ENCODE measurements at places on chromosomes 6 and 20. TPM values are rescaled to one million over a fixed set of nuclear protein-coding genes. Genes with fewer than 3 reads are reported as not detected.

PRL gene
- not detected for total RNA-seq

OR2B6 gene
- not detected for total RNA-seq

PHACTR3 gene
- total RNA-seq, result not detected

TCF19 gene
- 103 TPM for total RNA-seq

ADGB gene
- total RNA-seq, result 0.35 TPM

SUMO4 gene
- total RNA-seq, result 3.9 TPM

PI3 gene
- total RNA-seq, result not detected

MATN4 gene
- not detected for total RNA-seq

OR2B3 gene
- total RNA-seq, result not detected

DZANK1 gene
- total RNA-seq, result 3.1 TPM

HLA-DOA gene
- 6.7 TPM for total RNA-seq

ENPP4 gene
- 13.0 TPM for total RNA-seq

LEMD2 gene
- 51.8 TPM for total RNA-seq

SLC13A3 gene
- total RNA-seq, result not detected

CSE1L gene
- 161 TPM for total RNA-seq

EYA2 gene
- not detected for total RNA-seq

ZC2HC1B gene
- not detected for total RNA-seq

LINC00237 gene
- not detected for total RNA-seq

C20orf141 gene
- not detected for total RNA-seq

ELOVL4 gene
- 1.8 TPM for total RNA-seq

SYNDIG1 gene
- not detected for total RNA-seq

DEFB132 gene
- not detected for total RNA-seq

GSTA5 gene
- total RNA-seq, result not detected

HTR1E gene
- not detected for total RNA-seq

ITPR3 gene
- total RNA-seq, result 43.3 TPM

COL11A2 gene
- total RNA-seq, result 1.1 TPM

ZDHHC14 gene
- 6.3 TPM for total RNA-seq

C6orf132 gene
- 0.16 TPM for total RNA-seq

SGK1 gene
- total RNA-seq, result 36.5 TPM

DYNLT2 gene
- total RNA-seq, result 1.9 TPM

SHLD1 gene
- 7.7 TPM for total RNA-seq

RFX6 gene
- not detected for total RNA-seq

SPDEF gene
- total RNA-seq, result not detected

DCDC2 gene
- total RNA-seq, result not detected

EPHA7 gene
- total RNA-seq, result not detected

SLC26A8 gene
- total RNA-seq, result not detected

RING1 gene
- 43.1 TPM for total RNA-seq

Data from CD8-positive, alpha-beta memory T cell (primary cell).